Suppressor macrophage treated with lipopolysaccharide for 1 hour (primary cell): ENCODE measurements at places on chromosomes 1 and 21.
A peak's percentile ranks its signal among the peaks of the same experiment; 100 is the strongest.

- no peak for DNase-seq
Measured at GRCh38 chr21:34100790-34101189, 27.4 kb downstream of the MRPS6 start.

- DNase-seq = peak; percentile 69
Measured at GRCh38 chr1:35838693-35839245, 31.0 kb downstream of the AGO4 start.

GRCh38 chr1:102970496-102971078, 137.7 kb downstream of the COL11A1 start:
- peak; percentile 74 for DNase-seq

GRCh38 chr1:27960762-27961645, 1.2 kb downstream of the XKR8 start:
- DNase-seq = peak; percentile 27

DNA sequence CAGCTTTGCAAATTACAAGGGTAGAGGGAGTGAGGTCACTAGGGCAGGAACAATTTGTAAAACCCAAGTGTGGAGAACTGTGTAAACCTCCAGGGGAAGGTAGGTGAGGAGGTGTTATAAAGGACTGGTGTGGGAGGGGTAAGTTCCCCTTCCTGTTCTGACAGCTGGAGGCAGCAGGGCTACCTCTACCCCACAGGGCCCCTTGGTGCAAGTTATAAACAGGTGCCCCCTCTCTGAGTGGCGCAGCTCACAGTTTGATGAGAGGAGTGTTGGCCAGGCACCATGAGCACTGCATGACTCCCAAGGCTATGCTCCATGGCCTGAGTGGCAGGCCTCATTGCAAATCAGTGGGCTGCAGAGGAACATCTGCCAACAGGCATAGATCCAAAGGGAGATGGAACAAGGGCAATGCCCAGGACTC, 41.0 kb downstream of the MFSD2A start:
- no peak for DNase-seq

- DNase-seq = no peak
Measured at GRCh38 chr1:57157818-57158603, 192.2 kb upstream of the C8B start.

- DNase-seq = no peak
Measured at GRCh38 chr21:35896060-35896459, 164.3 kb downstream of the SETD4 start.

DNA sequence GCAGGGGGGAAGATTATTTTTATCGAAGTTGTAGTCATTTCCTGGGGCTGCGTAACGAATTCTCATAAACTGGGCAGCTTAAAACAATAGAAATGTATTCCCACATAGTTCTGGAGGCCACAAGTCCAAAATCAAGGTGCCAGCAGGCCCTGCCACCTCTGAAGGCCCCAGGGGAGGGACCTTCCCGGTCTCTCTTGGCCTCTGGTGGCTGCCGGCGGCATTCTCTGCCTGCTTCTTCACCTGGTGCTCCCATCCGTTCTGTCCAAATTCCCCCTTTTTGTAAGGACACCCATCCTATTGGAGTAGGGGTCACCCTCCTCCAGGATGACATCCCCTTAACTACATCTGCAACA, 92.8 kb downstream of the PDE9A start:
- DNase-seq = peak; percentile 8

GRCh38 chr21:35086357-35086756, 37.3 kb upstream of the RUNX1 start:
- peak; percentile 64 for DNase-seq

DNA sequence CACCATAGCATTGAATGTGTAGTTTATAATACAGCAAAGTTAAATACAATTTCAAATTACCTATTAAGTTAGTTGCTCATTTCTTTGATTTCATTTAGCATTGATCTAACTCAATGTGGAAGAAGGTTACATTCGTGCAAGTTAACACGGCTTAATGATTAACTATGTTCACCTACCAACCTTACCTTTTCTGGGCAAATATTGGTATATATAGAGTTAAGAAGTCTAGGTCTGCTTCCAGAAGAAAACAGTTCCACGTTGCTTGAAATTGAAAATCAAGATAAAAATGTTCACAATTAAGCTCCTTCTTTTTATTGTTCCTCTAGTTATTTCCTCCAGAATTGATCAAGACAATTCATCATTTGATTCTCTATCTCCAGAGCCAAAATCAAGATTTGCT, at the start of gene ANGPTL3:
Gene ANGPTL3, plus strand, starts transcription at position 240 of the 400 bp plus-strand sequence. Its CDS starts 47 bp downstream, at position 287.
- DNase-seq = no peak

- peak; percentile 79 for DNase-seq
Measured at GRCh38 chr1:186978596-186979556, 150.1 kb downstream of the PLA2G4A start.

- peak; percentile 58 for DNase-seq
Measured at GRCh38 chr1:207414606-207415108, 39.5 kb upstream of the CR2 start.

- DNase-seq = no peak
Measured at GRCh38 chr21:42590431-42591131, 62.8 kb upstream of the PDE9A start.

GRCh38 chr1:168264296-168264695, 16.4 kb upstream of the TBX19 start:
- DNase-seq = no peak

DNA sequence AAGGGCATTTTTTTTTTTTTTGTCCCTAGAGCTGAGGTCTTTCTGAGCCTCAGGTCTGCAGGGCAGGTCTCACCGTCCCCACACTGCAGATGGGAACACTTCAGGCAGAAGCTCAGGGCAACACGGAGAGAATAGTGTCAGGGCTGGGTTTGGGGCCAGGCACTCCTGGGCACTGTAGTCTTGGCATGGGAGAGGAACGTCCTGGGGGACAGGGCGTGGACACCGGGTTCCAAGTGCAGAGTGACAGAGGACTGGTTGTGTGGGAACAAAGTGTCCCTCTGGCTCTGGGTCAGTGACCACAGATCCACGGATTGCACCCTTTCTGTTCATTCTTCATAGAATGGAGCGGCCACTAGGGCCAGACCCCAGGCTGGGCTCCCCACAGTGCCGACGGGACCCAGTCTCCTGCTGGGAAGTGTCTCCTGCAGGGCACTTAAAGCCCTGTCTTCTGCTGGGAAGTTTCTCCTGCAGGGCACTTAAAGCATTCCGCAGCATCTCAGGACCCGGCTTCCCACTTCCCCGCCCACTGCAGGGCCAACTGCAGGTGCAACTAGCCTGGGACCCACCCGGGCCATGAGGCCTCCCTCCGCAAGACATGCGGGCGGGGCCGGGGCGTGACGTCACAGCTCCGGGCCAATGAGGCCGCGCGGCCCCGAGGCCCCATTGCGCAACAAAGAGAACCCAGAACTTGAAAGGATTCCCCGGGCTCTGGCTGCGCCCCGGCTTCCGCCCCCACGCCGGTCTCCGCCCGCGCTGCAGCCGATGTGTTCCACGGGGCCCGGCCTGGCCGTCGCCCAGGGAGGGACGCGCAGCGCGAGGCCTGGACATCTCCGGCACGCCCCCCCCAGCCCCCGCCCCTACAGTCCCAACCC, 1.2 kb downstream of the GPR153 start:
- DNase-seq = peak; percentile 97
